Activated T-helper 1 cell treated with anti-CD3 and anti-CD28 coated beads, Interleukin-12 subunit alpha, Interleukin-12 subunit beta, Interleukin-2, Interleukin-4 antibody, amounts not matched to agents 30 ng/mL and 10 ng/mL and 1 ng/mL, durations not matched to agents 14 hours and 24 hours and 36 hours (primary cell): ENCODE measurements at places on chromosomes 12 and 14.

DNA sequence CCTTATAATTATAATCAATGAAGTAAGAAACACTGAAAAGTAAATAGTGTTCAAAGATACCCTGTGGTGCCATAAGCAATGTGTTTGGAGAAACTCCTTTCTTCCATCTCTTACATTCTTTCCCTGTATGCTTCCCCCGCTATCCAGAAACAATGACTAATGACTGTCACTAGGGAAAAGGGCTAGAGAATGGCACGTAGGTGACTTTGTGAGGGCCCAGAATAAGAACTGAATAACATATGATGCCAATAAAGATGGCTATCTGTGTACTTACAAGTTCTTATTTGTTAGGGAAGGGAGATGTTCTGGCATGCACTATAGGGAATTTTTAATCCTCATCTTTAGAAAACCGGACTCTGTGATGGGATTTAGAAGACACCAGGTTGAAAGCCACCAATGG lies 4.7 kb upstream of the KRT7 start:
- DNase-seq = no peak

DNA sequence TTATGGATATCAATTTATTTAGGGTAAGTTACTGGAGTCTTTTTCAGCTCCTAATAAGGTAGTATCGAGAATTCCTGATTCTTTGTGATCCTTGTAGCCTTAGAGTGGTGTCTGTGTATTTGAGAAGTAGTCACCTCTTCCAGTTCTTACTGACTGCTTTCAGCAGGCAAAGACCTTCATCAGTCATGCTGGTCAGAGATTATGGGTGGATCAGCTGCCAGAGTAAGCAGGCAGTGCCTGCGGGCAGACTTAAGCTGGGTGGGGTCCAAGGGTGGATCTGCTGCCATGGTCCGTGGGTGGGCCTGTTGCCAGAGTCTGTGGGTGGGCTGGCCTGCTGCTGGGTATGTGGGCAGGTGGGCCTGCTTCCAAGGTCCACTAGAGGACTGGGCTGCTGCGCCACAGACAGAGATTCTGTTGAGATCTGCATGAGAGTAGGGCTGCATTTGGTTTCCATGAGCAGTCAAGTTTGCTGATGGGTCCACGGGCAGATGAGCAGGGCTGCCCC lies 188.7 kb downstream of the ANO2 start:
- DNase-seq = no peak

DNA sequence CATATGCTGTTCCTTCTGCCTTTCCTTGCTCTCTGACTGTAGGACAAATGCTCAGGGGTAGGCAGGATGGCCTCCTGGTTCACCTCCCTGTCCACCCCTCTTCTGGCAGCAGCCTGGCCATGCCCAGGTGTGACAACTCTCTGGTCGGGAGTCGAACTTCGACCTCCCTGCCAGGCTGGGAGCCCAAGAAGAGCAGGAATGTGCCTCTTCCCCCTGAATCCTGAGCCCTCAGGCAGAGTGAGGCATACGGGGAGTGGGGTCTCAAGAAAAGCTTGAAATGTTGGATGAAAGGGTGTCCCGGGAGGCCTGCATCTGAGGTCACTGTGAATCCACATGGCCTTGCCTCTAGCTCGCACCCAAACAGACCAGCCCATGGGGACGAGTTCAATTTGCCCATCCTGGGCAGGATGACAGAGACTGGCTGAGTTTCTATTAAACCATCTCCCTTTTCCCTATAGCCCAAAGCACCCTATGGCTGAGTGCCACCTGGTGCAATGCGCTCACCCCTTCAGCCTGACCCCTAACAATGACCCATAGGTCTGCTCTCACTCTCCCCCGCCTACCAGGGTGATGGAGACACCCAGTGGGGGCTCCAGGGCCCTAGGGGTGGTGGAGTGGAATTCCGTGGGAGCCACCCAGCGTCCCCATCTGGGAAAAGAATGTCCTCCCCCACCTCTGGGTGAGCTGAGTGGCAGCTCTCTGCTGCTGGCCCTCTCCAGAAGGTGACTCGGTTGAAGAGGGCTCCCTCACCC lies 52.9 kb upstream of the DIO3 start:
- no peak for DNase-seq

DNA sequence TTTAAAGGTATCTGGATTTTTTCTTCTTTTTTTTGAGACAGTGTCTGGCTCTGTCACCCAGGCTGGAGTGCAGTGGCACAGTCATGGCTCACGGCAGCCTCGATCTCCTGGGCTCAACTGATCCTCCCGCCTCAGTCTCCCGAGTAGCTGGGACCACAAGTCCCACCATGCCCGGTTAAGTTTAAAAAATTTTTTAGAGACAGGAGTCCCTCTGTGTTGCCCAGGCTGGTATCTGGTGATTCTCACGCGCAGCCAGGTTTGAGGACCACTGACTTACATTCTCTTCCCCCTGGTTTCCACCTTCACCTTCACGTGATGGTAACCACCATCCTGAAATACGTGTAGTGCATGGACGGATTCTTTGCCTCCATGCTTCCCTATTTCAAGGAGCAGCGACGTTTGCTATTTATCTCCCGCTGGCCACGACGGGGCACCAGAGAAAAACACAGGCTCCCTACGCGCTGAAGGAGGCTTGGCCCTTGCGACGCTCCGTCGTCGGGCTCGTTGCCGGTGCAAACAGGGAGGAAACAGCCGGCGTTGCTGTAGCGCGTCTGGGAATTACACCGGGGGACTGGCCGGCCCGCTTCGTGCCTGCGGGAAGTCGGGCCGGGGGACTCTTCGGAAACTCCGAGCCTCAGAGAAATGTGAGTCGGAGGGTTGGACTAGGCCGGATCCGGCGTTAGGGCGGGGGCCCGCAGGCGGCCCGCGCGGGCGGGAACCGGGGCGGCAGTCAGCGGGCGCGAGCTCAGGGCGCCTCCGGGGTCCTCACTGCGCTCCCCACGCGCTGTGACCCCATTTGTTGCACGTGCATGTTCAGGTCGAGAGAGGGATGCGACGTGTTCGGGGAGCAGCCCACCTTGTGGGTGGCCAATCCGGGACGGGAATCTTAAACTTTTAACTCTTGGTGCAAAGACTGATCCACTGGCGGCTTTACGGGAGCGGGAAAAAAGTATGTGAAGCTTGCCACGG lies at the start of gene TCHP:
Gene TCHP, plus strand, starts transcription at position 492 of the 969 bp plus-strand sequence. CDS start 2,753 bp downstream, outside the sequence.
- DNase-seq = peak; percentile 69

GRCh38 chr12:123076604-123077297 lies 74.1 kb downstream of the PITPNM2 start:
- DNase-seq = peak; percentile 61

- DNase-seq = no peak
Observed at GRCh38 chr12:52906191-52906601, 1.3 kb upstream of the KRT8 start.

- DNase-seq = no peak
Observed at GRCh38 chr14:96121660-96122395, 82.7 kb downstream of the C14orf132 start.

GRCh38 chr12:77941401-77941800 lies 110.7 kb downstream of the NAV3 start:
- no peak for DNase-seq

DNA sequence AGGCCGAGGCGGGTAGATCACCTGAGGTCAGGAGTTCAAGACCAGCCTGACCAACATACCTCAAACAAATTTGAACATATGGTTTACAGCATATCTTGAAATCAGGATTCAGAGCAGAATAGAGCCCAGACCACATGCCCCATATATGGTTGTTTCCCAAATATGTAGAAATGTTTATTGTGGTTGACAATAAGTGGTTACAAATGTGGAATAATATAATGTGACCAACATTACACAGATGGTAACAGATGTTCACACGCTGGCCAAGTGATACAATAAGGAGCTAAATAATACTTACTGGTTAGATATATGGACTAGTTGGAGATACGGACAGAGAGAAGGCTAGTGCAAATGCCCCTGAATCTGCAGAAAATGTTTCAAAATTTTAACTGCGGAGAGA lies 85.3 kb downstream of the MAPKAPK5 start:
- DNase-seq = no peak

DNA sequence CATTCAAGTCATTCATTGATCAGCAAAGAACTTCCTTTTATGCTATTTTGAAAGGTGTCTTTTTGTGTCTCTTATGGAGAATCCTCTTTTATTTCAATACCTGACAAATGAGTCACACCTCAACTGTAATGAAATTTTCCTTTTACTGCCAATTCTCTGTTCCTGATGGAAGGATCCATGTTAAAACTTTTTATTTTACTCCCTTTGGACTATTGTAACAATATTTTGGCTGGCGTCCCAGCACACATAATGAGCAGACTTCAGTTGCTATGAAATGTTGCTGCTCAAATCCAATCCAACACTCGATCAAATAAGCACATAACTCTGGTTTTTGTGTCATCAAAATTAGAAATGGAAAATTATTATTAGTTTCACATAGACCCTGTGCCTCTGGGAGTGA lies 21.9 kb upstream of the SLC15A5 start:
- DNase-seq = no peak

- no peak for DNase-seq
Observed at GRCh38 chr14:67357969-67358354, 1.6 kb downstream of the ATP6V1D start.

- DNase-seq = no peak
Observed at GRCh38 chr14:55192054-55192621, 753 bp upstream of the DLGAP5 start.
